Activated CD4-positive, alpha-beta T cell treated with anti-CD3 and anti-CD28 coated beads, Interleukin-2, amount 50 U/mL, for 16 hours (primary cell): ENCODE measurements at places on chromosomes 12 and 14.

DNA sequence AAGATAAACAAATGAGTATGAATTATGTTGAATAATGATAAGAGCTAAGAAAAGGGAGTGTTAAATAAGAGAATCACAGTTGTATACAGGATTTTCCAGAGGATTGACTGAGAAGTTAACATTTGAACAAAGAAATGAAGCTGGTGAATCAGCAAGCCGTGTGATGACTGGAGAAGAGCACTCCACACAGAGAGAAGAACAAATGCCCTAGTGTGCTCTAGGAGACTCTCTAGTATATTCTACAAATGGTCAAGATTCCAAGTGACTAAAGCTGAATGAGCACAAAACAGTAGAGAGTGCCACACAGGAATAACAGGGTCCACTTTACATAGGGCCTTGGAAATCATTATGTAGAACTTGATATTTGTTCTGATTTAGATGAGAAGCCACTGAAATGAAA, 587.1 kb upstream of the ATXN7L3B start:
- DNase-seq: no peak

DNA sequence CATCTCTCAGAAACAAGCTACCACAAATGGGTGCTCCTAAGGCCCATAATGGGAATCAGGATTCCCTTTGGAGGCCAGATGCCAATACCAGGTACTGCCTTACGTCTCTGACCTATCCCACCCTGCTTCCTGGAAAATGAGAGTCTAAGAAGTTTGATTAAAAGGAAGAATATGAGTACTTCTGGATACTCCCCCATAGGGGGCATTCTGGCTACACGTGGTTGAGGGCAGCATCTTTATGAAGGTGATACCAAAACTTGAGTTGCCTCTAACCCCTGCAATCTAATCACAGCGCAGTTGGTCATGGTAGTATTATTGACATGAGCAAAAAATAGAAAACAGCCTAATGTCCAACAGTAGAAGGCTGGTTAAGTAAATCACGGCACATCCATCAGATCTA, 184.2 kb upstream of the LHX5 start:
- DNase-seq: no peak

GRCh38 chr12:51330186-51330585, 6.2 kb upstream of the BIN2 start:
- no peak for DNase-seq

- peak; percentile 35 for DNase-seq
These were observed 12.3 kb upstream of the GPRC5D start for GRCh38 chr12:12964255-12964654.

- DNase-seq: peak; percentile 50
These were observed at the start of gene MANSC1 for GRCh38 chr12:12349711-12350665. Gene MANSC1, minus strand, starts transcription at chr12:12350242. Its CDS starts 6,928 bp downstream, at chr12:12343314.

- no peak for DNase-seq
These were observed 197.0 kb downstream of the TMTC2 start for GRCh38 chr12:82883394-82884355.

DNA sequence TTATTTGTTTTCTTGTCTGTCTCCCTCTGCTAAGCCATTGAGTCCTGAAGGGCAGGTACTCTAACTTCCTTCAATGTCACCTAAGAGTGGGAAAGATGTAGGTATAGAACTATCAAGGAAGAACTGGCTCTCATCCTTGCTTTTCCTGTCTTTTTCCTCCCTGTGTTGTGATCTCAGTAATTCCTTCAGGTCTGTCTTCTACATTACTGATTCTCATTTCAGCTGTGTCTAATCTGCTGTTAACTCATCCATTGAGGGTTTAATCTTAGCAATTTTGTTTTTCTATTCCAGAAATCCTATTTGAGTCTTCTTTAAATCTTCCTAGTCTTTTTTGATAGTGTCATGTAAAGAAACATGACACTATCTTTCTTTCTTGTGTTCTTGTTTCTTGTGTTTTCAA, 124.5 kb upstream of the PLXNC1 start:
- DNase-seq: no peak

DNA sequence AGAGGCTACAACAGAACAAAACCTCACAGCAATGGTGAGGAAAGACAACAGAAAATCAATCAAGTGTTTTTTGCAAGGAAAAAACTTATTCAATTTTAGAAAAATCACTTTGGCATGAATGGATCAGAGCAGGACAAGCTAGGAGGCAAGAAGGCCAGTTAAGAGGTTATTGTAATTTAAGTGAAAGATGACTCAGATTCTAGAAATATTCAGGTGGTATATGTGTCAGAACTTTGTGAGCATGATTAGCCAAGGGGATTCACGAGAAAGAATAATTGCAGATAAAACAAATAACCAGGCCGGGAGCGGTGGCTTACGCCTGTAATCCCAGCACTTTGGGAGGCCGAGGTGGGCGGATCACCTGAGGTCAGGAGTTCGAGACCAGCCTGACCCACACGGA, 12.7 kb downstream of the GCH1 start:
- DNase-seq: no peak

- no peak for DNase-seq
These were observed 244.2 kb downstream of the DPF3 start for GRCh38 chr14:72649603-72650227.

DNA sequence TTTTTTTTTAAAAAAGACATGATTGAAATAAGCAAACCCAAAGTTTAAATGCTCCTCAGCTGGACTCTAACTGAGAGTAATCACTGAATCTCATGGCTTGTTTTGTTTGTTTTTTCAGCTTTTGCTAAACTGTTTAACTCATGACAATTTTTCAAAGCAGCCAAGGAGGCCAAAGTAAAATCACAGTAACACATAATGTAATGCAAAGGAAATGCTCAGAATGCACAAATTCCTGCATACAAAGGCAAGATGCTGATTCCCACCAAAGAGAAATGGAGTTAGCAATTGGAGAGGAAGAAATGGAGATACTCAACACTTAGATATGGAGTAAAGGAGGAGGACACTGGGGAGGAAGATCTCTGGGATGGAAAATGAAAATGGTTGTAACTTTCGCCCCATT, 126.2 kb upstream of the SOX5 start:
- DNase-seq: no peak

DNA sequence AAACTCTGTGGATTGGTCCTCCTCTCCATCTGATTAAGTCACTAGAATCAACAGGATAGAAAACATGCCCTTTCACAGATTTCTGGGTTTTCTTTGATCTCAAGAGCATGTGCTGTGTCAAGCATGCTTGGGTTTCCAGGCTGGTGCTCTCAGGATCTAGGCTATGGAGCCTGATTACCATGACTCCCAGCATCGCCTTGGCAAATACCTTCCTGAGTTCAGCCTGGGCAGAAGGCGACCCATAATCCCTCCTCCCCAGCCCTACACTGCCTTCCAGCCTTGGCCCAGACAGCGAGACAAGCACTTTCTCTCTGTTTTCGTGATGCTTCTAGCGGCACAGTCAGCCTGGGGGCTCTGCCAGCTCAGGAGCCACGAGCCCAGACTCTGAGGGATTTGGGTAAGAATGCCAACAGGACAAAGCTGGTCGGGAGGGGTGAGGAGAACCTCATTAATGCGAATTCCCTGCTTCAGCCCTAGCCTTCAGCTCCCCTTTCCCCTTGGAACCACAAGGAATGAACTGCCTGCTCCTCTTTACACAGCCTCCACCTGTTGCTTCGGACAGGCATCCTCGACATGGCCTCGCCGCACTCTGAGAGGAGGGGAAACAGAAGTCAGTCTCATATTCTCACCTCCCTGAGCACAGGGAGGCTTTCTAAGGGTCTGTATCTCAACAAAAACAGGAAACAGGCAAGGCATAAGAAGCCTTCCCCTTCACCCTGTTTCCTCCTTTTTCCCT, 227.1 kb downstream of the MSRB3 start:
- DNase-seq: no peak

DNA sequence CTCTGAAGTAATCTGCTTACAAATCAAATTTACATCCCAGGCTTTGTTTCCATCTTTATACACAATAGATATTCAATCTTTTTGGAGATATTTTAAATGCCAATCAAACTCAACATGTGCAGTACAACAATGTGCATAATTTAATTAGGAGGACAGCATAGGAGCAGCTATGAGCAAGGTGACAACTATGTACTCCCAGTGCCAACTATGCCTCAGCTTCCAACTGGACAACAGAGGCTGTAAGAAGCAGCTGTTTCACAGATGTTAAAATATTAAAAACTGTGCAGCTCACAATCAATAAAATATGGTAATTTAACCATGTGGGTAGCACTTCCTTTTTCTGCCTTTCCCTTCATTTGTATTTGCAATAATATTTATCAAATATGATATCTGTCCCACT, 99.9 kb downstream of the ST8SIA1 start:
- no peak for DNase-seq

- no peak for DNase-seq
These were observed 696 bp downstream of the RPL36AL start for GRCh38 chr14:49619730-49620129.

- DNase-seq: no peak
These were observed 498.5 kb downstream of the TMTC2 start for GRCh38 chr12:83185241-83185640.

DNA sequence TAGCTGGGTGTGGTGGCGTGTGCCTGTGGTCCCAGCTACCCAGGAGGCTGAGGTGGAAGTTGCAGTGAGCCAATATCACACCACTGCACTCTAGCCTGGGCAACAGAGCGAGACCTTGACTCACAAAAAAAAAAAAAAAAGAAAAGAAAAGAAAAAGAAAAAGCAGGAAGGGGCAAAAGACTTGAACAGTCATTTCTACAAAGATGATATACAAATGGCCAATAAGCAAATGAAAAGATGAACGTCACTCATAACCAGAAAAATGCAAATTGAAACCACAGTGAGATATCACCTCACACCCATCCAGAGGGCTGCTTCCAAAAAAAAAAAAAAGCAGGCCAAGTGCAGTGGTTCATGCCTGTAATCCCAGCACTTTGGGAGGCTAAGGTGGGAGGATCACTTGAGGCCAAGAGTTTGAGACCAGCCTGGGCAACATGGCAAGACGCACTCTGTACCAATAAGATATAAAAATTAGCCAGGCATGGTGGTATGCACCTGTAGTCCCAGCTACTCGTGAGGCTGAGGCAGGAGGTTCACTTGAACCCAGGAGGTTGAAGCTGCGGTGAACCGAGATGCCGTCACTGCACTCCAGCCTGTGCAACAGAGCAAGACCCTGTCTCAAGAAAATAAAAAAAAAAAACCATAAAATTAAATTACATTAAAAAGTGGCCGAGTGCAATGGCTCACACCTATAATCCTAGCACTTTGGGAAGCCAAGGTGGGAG, 20.5 kb downstream of the UBC start:
- peak; percentile 55 for DNase-seq

DNA sequence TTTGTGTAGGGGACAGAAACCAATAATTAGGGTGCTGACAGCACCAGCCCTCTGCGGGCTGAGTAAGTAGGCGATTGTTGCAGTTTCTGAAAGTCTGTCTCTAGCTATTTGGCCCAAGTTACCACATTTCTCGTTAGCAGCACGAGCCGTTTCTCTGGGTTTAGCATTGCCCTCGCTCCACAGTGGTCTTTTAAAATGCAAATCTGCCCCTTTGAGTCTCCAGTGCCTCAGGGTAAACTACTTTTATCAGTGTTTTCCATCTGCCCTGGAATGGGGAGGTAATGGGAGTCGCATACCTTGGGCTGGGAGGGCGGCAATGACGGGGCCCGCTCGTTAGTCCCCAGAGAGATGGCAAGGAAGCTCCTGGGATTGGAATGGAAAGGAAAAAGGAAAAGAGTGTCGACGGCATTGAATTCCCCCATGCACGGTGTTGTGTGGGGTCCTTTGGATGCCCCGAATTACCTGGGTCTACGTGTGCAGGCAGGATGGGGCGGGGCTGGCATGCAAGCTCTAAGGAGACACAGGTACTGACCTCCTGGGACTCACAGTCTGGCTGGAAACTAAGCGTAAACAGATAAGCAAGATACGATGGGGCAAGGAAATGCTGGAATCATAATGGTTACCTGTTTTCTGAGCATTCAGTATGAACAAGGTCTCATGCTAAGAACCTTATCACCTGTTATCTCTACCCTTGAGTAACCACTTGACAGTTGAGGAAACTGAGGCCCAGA, 131.8 kb upstream of the MAP1LC3B2 start:
- no peak for DNase-seq

DNA sequence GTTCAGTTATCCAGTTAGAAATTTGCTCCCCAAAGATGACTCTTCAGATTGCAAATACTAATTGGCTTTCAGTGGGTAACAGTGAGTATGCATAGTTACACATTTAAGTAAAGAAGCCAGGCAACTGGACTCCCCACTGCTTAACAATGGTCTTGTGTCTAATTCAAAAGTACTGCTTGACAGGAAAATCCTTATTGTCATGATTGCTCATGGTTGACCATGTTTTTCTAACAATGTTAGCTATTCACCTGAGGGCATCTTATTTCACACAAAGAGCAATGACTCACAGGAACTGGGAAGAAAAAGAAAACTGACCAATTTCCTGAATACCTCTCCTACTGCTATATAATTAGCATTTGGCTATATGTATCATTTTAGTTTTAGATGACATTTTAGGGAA, 33.7 kb upstream of the ALG10B start:
- no peak for DNase-seq

GRCh38 chr12:46221255-46222128, 47.4 kb downstream of the SLC38A1 start:
- no peak for DNase-seq

DNA sequence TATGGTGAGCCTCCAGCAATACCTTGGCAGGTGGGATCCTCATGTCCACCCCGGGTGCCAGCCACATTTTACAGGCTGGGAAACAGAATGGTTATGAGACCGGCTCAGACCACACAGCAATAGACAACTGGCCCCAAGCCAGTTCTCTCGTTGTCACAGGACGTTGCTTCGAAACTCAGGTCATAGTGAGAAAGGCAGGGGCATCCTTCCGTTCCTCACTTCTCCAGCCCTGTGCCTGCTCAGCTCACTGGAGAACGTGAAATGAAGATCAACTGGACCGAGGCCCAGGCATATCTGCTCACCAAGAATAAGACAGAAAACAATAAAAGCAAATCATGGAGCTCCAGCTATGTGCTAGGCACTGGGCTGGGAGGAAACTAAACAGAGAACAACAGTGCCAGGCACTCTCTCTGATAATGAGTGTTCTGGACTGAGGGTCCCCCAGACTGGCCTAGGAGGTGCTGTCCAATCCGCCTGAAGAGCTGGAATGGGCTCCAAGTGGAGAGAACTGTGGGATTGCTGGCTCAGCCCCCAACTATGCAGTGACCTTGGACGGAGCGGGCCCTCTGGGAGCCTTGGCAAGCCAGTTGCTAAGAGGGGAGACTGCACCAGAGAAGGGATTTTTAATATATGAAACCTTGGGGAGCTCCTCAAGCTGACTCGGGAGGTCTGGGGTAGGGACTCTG, 18.8 kb upstream of the FAIM2 start:
- no peak for DNase-seq

DNA sequence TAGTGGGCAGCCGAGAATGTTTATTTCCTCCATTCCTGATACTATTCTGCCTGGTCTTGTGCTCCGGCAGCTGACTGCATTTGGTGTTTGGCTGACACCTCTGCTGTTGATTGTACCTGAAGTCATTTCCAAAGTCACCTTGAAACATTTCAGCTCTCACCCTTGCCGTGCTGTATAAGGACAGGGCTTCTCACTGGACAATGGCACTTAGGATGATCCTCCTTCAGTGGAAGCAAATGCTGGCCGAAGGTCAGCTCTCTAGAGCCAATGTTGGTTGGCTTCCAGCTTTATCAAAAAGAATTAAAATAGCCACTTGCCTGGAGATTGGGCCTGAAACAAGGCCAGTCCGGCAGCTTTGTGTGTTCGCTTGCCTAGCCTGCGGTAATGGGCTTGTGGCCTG, 44.0 kb downstream of the ACACB start:
- DNase-seq: no peak
